Activated CD4-positive, alpha-beta T cell treated with anti-CD3 and anti-CD28 coated beads, Interleukin-2, Interleukin-6, amounts not matched to agents 100 ng/mL and 50 ng/mL, durations not matched to agents 16 hours and 8 hours (primary cell): ENCODE measurements at places on chromosomes 2 and 18.
A peak's percentile ranks its signal among the peaks of the same experiment; 100 is the strongest.

DNA sequence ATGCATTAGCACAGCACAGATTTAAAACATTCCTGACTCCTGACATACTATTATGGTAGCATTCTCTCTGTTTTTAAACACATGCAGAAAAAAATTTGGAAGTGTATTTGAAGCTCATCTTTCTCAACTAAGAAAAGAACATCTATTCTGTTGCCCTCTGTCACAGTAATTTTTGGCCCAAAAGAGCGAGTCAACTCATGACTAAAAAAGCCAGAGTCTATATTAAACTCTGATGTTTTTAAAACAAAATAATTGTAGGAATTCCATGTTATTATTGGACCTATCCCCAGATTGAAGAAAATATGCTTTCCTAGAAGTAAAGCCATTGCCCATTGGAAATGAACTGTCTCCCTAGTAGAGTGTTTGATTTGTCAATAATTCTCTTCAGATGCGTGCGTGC, 96.7 kb downstream of the CRIM1 start:
- no peak for DNase-seq

GRCh38 chr2:230347659-230348305, 20.8 kb downstream of the SP140L start:
- peak; percentile 79 for DNase-seq

DNA sequence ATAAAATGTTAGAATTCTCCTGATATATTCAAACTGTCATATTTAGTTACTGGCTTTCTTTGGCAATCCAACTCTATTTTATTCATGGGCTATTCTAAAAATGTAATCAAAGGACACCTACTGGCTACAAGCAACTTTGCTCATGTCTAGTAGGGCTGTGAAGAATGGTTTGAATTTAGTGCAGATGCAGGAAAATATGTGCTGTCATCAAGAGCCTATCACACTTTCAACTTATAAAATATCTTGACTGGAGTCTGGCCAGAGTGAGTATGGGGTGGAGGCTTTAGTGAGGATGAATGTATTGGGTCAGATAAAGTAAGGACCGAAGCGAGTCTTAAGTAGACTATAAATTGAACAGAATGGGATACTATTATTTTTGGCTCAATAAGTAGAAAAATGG, 343.4 kb upstream of the SPRED2 start:
- DNase-seq = no peak

- DNase-seq = no peak
Observed at GRCh38 chr18:48129621-48130082, 199.2 kb upstream of the SMAD2 start.

DNA sequence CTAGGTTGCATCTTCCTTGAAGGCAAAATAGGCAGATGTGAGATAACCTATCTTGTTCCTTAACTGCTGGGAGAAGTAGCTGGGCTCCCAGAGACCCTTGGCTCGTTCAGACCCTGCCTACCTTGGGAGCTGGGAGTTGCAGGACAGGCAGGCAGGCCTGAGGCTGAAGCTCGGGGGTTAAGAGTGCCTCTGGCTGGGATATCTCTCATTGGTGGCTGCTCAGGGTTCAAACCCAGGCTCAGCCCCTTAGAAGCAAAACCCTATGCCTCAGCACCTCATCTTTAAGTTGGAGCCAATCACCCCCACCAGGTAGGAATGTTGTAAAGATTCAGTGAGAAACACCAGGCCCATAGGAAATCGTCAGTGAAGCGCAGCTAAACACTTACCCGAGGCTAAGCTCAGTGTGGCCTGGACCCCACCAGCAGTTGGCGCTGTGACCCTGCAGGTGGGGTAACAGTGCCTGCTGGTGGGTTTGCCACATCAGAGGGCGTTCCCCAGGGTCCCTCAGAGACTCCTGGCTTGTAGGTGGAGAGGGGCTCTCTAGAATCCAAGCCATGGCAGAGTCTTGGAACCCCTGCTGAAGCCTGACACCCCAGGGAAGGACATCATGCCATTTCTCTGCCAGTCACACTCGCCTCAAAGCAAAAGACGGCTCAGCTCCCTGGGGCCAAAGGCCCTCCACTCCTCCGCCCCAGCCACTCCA, 54.6 kb upstream of the GPR17 start:
- peak; percentile 66 for DNase-seq

DNA sequence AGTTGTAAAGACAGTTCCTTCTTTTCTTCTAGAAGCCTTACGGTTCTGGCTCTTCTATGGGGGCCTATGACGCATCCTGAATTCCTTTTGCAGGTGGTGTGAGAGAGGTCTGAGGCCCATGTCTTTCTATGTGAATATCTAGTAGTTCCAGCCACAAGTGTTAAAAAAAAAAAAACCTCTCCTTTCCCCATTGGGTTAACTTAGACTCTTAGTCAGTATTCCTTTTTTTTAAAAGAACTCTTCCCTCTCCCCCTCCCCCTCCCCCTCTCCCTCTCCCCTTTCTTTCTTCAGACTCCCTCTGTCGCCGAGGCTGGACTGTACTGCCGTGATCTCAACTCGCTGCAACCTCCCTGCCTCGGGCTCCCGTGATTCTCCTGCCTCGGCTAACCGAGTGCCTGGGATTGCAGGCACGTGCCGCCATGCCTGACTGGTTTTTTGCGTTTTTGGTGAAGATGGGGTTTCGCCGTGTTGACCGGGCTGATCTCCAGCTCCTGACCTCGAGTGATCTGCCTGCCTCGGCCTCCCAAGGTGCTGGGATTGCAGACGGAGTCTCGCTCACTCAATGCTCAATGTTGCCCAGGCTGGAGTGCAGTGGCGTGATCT, 11.4 kb upstream of the CIDEA start:
- no peak for DNase-seq

GRCh38 chr18:67402543-67402942, 114.0 kb downstream of the DSEL start:
- DNase-seq = no peak

DNA sequence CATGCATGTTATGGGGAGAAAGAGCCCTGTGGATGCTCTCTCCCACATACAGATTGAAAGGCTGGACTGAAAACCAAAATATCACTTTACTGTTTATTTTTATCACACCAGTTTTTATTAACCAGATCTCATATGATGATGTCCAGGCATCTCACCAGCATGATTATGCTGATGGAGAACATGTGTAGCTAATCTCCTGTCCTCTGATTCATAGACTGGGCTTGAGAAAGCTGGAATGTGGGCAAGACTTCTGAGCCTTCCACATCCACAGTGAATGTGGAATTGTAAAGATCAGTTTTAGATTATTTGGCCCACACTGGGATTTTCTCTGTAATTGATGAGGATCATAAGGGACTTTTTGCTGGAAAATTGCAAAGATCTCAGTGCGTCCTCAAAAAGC, 137.9 kb downstream of the ICOS start:
- no peak for DNase-seq

- DNase-seq = no peak
Observed at GRCh38 chr2:226228080-226228479, 571.5 kb downstream of the IRS1 start.

DNA sequence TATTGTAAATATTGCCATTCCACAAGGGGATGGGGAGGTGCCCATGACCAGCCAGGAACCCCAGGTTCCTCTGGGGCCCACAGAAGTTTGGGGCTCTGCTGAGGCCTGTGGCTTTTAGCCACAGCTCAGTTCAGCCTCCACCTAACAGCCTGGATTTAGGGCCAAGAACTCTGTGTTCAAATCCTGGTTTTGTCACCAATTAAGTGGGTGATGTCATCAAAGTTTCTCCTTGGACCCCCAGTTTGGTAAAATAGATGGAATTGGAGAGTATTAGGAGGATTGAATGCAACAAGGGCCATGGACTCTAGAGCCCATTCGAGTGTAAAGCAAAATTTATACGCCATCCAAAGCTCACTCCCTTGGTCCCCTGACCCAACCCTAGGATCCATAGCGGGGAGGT, 3.2 kb upstream of the FEV start:
- DNase-seq = no peak

GRCh38 chr2:120222186-120223033, 790 bp downstream of the TMEM185B start:
- DNase-seq = no peak

- no peak for DNase-seq
Observed at GRCh38 chr2:45895241-45895861, 243.9 kb downstream of the PRKCE start.

- no peak for DNase-seq
Observed at GRCh38 chr2:8710951-8711350, 29.1 kb downstream of the ID2 start.

DNA sequence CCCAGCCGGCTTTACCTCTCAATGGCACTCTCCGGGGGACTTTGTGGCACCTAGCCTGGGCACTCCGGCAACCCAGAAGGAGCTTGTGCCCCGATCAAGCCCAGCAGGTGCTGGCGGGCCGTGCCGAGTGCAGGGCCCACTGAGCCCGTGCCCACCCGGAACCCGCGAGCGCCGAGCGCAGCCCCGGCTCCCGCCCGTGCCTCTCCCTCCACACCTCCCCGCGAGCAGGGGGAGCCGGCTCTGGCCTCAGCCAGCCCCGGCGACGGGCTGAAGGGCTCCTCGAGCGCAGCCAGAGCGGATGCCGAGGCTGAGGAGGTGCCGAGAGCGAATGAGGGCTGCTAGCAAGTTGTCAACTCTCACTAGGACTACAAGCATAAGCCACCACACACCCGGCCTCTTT, 136.9 kb downstream of the COMMD1 start:
- DNase-seq = no peak

DNA sequence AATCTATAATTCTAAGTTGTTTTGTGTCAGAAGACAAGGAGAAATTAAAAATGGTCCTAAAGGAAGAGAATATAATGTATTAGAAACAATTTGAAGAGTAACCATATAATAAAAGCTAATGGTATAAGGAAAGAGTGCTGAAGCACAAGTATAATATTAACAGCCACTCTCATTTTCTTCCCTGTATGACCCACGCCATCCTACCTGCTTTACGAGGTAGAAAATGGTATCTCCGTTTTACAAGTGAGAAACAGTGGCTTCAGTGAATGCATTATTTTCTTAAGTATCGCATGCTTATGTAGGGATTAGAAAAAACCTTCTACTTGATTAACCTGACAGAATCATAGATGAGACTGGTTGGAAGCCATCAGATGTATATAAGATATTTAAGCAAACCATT, 266.2 kb downstream of the CCDC102B start:
- DNase-seq = no peak

GRCh38 chr2:10933700-10934225, 22.0 kb downstream of the KCNF1 start:
- no peak for DNase-seq

- no peak for DNase-seq
Observed at GRCh38 chr2:112162341-112162740, 24.2 kb downstream of the FBLN7 start.

GRCh38 chr2:170814533-170815230, 2.0 kb upstream of the GAD1 start:
- DNase-seq = no peak

GRCh38 chr2:240024766-240025165, 376 bp downstream of the NDUFA10 start:
- peak; percentile 20 for DNase-seq

DNA sequence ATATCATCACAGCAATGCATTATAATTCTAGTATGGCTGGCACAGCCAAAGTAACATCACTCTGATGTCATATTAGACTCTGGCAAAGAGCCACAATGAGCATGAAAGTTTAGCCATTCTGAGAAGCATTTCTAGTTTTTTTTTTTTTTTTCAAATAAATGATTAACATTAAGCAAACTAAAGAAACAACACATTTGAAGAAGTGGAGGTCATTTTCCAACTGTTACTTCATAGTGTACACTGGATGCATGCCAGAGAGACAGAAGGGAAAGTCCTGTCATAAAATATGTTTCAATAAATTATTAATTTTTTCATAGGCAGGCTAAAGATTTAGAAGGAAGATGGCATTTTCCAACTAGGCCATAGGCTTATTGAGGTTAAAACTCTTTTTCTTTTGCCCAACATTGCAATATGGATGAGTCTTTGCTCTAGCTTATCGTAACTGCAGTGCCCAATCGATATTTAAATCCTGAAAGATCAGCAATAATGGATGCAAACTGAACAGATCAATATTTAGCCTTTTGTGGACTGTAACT, 1630.4 kb upstream of the ACVR2A start:
- DNase-seq = no peak

- no peak for DNase-seq
Observed at GRCh38 chr2:202758604-202759003, 113.0 kb downstream of the ICA1L start.

DNA sequence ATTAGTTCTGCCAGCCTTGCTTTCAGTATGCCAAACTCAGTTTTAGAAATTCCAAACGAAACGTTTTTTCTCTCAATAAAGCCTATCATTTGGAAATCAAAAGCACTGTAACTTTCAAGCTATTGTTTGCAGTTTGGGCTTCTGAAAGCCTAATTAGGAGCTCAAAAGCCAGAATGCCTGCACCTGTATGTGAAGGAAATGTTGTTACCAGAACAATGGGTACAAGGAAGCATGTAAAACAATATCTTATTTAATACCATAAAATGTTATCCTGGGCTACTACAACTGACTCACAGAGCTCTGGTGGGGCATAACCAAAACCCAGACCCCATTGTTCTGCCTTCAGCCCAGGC, 12.6 kb upstream of the GULP1 start:
- no peak for DNase-seq

DNA sequence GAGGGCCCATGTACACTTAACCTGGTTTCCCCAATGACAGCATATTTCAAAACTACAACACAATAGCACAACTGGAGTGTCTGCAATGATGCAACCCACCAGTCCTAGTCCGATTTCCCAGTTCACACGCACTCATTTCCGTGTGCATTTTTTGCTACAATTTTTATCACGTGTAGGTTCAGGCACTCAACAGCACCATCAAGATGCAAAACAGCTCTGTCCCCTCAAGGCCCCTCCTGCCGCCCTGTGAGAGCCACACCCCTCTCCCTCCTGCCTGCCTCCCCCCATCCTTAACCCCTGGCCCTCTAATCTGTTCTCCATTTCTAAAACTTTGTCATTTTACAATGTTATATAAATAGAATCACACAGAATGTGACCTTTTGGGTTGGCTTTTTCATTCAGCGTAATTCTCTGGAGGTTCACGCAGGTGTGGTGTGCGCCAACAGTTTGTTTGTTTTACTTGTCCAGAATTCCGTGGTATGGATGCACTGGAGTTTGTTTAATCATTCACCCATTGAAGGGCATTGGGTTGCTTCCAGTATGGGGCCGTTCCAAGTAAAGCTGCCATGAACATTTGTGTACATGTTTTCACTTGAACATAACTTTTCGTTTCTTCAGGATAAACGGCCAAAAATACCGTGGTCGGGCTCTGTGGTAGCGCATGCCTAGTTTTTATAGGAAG, 8.4 kb downstream of the KCNIP3 start:
- DNase-seq = no peak

DNA sequence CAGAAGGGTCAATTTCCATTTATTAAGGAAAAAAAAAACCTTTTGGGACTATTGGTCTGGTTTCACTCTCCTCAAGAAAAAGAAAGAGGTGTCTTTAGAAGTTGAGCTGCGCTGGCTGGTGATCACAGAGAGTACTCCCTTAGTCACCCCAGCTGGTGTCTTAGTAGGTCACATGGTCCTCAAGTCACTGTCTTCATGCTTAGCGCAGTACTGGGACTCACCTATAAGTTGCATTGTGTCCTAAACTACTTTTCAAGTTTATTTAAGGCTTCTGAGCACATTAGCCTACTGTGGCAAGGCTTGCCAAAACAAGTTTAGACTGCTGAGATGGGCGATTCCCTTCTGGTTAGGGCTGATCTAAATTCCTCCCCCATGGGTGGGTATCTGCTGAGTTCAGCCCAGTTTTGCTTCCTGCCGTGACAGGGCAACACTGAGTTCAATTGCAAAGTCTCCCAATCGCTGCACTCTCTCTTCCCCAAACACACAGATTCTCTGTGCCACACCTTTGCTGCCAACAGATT, 824.9 kb upstream of the CRIM1 start:
- no peak for DNase-seq
